Esophagus muscularis mucosa (tissue), 4 donors: ENCODE measurements at places on chromosomes 3 and 15.

- no peak for DNase-seq
These were observed 70.4 kb downstream of the CHDH start for GRCh38 chr3:53775834-53776251.

DNA sequence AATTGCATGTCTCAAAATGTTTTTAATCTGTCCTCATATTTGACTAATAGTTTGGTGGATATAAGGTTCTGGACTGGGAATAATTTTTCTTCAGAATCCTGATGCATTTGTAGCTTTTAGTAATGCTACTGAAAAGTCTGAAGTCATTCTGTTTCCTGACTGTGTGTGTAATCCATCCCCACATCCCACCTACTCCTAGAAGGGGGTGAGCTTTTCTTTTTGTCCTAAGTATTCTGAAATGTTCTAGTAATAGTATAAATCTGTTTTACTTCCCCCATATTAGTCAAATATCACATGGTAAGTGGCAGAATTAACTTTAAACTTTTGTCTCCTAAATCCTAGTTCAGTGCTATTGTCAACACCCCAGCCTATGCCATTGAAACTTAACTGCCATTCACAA, 162.8 kb downstream of the GREM1 start:
- no peak for DNase-seq

DNA sequence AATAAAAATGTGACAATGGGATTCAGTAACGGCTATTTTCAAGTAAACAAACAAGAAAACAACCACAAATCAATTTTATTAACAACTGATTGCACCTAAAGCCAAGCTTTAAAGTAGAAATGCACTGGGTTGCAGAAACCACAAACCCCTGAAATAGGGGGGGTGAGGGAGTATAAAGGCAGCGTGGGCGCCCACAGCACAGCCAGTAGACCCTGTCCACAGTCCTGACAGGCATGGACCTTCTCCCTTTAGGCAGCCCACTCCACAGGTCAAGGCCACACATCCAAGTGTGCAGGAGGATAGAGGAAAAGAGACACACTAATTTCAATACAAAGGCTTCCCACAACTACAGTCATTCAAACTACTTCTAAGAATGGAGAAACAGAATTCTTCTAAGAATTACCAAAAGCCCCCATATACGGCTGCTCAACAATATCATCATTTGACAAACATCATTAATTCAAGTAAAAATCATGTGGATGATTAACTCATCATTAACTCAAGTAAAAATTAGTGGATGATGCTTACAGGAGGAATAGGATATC, 48.7 kb downstream of the CHSY1 start:
- no peak for DNase-seq

DNA sequence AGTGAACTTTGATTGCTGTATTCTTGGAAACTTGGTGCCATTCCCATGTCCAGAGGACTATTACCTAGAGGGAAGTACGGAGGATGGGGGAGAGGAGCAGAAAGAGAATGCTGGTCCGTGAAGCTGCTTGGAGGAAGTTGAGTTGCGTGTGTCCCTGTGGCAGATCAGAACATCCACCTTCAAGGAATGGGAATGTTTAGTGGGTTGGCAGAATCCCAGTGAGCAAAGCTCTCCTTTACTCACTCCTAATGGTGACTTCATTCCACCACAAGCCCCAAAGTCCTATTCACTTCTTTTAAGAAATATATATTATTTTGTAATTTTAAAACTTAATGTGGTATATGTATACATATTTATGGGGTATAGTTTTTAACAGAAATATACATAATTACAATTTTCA, 247.8 kb upstream of the FEZF2 start:
- no peak for DNase-seq

GRCh38 chr3:13877911-13878280, 2.0 kb downstream of the WNT7A start:
- DNase-seq: no peak

DNA sequence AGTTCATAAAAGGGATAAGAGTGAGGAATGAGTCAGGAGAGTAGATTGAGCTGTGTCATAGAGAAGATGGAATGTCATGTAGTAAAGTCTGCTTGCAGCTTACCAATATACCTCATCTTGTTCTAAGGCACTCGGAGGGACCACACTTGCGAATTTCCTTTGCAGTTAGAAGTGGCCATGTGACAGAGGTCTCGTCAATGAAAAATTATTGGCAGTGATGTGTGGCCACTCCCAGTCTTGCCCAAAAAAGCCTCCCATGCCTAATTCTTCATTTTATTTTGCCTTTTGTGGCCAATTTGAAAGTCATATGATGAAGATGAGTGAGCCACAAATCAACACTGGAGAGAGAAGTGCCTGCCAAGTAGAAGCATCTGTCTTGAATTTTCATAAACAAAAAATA, 465.6 kb upstream of the ZNF385D start:
- DNase-seq: no peak
